ENCODE measurements at places on chromosomes 2 and 18.

GRCh38 chr2:44548221-44549098 is 186.7 kb downstream of the CAMKMT start:
- no peak for DNase-seq

DNA sequence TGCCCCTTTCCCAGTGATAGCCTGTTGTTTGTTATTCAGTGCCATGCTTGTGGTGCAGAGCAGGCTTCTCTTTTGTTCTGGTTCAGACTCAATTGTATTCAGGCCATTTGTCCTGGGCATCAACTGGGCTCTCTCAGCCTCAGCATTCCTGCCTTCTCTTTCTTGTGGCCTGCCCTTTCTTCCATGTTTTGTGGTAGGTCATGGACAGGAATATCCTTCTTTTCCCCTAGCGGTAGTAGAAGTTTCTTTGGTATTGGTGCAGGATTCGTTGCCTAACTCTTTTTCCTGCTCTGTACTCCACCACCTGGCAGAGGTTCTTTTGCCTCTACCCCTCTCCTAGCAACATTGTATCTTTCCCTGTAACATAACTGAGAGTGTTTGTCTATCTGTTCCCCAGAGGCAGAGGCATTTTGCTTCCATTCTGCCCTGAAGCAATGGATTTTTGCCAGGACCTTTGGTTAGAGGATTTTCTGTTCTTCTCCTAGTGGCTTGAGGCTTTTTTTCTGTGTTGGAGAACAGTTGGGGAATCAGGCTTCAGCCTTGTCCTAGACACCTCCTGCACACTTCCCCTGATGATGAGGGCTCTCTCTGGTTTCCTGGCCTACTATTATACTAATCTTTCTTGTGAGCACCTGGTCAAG is 68.5 kb downstream of the NCOA1 start:
- no peak for DNase-seq

DNA sequence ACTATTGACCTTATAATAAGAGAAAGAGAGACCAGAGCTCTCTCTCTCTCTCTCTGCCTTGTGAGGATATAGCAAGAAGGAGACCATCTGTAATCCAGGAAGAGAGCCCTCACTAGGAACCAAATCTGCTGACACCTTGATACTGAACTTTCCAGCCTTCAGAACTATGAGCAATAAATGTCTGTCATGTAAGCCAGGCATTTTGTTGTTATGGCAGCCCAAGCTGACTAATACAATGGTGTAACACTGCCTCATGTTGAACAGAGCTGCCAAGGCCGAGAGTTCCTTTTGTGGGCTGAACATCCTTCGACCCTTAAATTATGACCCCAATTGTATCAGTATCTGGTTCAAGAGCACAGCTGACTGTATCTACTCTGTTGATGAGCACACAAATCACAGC is 108.0 kb downstream of the LRRC30 start:
- DNase-seq = no peak

DNA sequence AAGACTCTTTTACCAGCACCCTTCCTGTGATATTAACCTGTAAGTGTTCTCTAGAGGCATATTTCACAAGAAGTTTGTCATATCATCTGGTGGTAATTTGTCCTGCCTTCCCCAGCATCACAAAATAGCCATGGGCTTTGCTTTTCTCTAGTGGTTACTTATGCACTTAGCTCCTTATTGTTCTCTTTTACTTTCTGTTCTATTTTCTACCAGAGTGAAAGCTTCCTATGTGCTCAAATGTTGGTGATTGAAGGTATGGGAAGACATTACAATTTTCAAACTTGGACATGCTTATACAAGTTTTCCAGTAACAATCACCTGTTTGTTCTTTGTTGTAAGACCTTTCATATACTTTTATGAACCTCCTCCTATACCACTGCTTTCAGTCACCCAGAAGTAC is 87.0 kb upstream of the KCNH7 start:
- DNase-seq = no peak

DNA sequence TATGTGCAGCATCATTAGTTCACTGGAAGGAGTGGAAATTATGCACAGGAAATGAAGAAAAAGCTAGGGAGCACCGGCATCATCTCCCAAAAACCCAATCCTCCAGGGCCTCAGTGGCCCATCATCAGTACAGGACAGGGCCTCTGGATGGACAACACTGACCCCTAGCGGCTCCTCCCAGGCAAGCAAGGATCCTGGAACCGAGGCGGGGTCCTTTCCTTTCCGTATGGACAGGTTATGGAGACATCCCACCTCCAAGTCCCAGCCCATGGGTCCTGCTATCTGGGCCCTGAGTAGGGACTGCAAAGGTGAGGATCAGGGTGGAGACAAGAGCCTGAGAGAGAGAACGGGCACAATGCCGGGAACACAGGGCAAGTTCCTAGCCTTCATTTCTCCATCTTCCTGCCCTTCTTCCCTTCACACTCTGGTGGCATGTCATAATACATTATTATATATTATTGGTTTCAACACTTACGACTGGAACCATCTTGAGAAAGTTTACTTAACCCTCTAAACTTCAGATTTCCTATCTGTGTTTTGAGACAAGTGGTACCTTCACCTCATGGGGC is 68.2 kb downstream of the ZNF516 start:
- DNase-seq = peak; percentile 62

GRCh38 chr18:29823671-29824070 is 1218.9 kb downstream of the DSC3 start:
- DNase-seq = no peak

DNA sequence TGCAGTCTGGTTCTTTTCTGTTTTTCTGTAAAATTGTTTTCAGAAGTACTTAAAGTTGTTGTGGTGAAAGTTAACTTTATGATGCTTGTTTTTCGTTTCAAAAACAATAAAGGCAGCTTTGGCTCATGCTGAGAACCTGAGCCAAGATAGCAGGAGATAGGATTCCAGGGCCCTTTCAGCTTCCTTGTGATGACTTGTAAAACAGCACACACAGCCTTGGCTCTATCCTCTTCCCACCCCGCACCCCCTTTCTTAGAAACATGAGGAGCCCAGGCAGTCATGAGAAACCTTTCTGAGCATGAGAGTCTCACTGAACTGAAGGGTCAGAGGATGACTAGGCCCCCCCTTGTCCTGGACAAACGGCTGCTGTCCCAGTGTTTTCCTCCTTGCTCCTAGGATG is 12.4 kb upstream of the CHRNA1 start:
- DNase-seq = no peak

GRCh38 chr18:3266062-3266608 is 4.2 kb downstream of the MYL12B start:
- DNase-seq = no peak

GRCh38 chr2:46794693-46795317 is 120.8 kb downstream of the MCFD2 start:
- no peak for DNase-seq

DNA sequence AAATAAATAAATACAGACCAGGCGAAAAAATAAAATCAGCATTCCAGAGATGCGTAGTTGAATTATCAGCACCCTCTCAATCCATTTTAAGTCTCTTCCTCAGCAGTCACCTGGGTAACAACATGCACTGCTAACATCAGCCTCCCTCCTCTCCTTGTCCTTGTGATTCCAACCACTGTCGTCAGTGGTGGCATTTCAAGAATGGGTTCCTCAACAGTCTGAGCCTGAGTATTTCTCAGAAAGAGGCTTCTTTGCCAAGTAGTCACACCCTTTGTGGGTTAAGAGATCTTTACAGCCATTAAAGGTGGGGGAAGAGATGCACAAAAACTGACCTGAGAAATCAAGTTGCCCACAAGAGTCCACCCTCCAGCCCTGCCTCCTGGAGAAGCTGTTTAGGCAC is 39.0 kb downstream of the NOL10 start:
- DNase-seq = no peak

DNA sequence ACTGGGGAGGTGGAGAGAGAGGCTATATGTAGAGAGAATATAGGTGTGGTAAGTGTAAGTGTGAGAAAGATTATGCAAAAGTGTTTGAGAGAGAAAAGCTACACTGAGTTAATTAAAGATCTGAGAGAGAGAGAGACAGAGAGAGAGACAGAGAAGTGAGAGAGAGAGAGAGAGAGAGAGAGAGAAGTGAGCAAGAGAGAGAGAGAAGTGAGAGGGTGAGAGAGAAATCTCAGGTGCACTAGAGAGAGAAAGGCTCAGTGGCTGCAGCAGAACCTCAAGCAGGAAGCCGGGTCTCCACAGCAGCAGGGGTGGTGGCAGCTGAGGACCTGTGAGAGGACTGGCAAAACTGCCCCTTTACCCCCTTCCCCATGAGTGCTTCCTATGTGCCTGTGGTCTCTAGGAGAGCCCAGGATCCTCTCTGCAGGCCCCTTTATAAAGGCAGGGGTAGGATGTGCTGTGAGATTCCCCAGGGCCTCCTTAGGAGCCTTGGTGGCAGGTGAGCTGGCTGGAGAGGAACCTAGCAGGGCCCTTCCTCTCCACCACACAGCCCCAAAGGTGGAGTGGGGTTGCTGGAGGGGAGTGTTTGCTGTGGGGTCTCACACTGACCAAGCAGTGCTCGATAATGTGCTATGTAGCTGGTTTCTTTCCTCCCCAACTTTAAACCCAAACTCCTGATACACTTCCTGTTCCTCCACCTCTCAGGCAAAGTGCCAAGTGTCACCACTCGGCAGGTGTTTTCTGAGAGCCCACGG is 52.6 kb downstream of the SLC4A5 start:
- DNase-seq = no peak

DNA sequence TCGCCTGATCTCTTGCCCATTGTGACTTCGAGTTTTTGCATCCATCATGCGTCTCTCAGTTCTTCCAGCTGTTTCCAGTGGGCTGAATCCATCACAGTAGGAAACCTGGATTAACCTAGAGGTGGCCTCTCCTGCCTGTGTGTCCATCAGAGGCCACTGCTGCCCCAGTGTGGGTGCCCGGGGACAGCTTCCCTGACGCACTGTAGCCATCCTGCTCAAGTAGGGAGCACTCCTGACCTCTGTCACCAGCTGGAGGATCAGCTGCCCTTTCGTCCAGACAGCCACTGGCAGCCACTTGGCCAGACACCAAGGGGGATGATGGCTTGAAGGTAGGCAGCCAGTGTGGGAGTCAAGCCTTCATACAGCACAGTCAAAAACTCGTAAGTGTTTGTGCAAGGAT is 36.9 kb upstream of the LBH start:
- no peak for DNase-seq

- DNase-seq = no peak
These were observed at the start of gene CPLX4 for GRCh38 chr18:59318460-59319050. Gene CPLX4, minus strand, starts transcription at chr18:59318649. Its CDS starts 187 bp downstream, at chr18:59318462.

DNA sequence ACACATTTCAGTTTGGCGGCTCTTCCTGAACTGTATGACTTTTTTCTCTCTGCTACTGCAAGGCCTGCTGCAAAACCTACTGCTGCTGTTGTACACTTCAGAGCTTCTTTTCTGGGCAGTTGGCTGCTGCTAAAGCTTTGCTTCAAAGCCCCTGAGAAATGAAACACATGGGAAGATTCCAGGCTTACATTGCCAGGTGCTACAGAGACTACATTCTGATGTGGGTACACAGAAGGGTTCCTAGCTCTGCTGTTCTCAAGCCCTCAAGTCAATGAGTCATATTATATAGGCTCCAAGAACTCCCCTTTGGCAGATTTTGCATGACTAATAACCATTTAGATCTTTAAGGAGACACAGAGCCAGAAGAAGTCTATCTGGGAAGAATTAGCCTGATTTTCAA is 12.9 kb upstream of the PGAP1 start:
- DNase-seq = no peak

- DNase-seq = no peak
These were observed 15.0 kb upstream of the TTR start for GRCh38 chr18:31576670-31577069.

- DNase-seq = no peak
These were observed 293.1 kb upstream of the HDAC4 start for GRCh38 chr2:239693761-239694415.

- DNase-seq = no peak
These were observed 72.6 kb downstream of the UGP2 start for GRCh38 chr2:63914311-63914710.

DNA sequence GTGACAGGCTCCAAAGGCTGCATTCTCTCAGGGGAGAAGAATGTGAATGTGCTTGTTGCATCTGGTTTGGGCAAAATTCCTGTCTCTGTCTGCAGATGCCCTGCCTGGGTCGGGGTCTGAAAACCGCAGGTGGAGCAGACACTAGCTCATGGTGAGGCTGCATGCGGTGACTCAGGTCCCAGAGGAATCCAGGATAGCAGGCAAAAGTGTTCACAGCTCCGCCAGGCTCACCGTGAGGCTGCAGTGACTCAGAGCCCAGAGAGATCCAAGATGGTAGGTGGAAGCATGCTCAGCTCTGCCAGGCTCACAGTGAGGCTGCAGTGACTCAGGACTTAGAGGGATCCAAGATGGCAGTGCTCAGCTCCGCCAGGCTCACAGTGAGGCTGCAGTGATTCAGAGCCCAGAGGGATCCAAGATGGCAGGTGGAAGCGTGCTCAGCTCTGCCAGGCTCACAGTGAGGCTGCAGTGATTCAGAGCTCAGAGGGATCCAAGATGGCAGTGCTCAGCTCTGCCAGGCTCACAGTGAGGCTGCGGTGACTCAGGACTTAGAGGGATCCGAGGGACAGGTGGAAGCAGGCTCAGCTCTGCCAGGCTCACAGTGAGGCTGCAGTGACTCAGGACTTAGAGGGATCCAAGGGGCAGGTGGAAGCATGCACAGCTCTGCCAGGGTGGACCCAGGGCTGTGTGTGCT is 200.5 kb downstream of the ACKR3 start:
- no peak for DNase-seq

DNA sequence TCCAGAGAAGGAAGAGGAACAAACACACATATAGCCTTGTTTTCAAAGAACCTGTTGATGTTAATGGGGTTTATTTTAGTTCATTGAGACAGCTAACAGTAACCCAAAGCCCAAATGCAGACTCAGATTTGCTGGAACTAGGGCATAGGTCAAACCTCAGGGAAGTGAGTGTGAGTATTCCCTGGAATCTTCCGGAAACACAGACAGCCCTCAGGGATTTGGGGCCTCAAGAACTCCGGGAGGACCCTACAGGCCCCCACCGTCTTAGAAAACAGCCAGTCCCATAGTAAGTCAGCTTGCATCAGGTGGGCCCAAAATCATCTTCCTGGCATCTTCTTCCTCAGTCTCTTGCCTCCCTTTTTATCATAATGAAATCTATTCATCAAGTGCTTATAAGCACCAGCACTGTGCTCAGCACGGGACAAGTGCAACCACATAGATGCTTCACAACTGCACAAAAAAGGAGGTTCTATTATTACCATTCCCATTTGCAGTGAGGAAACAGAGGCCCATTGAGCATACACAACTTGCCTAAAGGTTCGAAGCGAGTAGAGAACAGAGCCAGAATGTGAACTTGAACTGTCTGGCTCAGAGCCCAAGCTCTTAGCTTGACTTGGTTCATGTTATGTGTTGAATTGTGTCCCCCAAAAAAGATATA is 50.2 kb upstream of the BCL11A start:
- no peak for DNase-seq

DNA sequence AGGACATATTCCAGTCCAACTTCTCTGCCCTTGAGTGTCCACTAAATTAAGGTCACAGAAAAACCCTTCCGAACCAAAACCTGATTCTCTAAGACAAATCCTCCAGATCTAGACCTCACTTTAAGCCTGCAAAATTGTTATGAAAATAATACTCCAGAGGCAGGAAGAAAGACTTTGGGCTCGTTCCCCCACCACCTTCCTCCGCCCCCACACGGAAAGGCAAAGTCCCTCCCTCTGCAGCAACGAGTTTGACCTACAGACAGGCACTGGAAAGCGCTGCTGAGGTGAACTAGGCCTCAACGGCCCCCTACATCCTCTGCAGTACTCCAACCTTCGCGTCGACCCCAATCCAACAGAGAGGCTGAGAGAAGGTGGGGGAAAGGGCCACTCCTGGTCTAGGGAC is 808 bp downstream of the ATP5MC3 start:
- DNase-seq = peak; percentile 14

Data from neural crest cell (in vitro differentiated cells).